ENCODE measurements at places on chromosomes 12 and 14. TPM values are rescaled to one million over a fixed set of nuclear protein-coding genes. Genes with fewer than 3 reads are reported as not detected.

Gene JAG2
- total RNA-seq, result 45.3 TPM

Gene FIGNL2
- total RNA-seq, result not detected

Gene KRT7
- 895 TPM for total RNA-seq

Gene PRPH
- 0.26 TPM for total RNA-seq

Gene RND1
- total RNA-seq, result 4.5 TPM

Gene ALDH1L2
- 34.2 TPM for total RNA-seq

Gene TOX4
- 16.6 TPM for total RNA-seq

Gene RNASE11
- total RNA-seq, result not detected

Gene BBOF1
- total RNA-seq, result 1.3 TPM

Gene TAS2R14
- total RNA-seq, result 1.2 TPM

Gene LRRC10
- not detected for total RNA-seq

Gene RTL1
- not detected for total RNA-seq

Gene IFNG-AS1
- not detected for total RNA-seq
